ENCODE measurements at places on chromosomes 7 and 10. TPM values are rescaled to one million over a fixed set of nuclear protein-coding genes. Genes with fewer than 3 reads are reported as not detected.

PTPRE gene
- total RNA-seq: 19.0 TPM

TSC22D4 gene
- total RNA-seq: 161 TPM

LSM8 gene
- total RNA-seq: 32.9 TPM

EEPD1 gene
- 9.0 TPM for total RNA-seq

C10orf53 gene
- not detected for total RNA-seq

CYCS gene
- 22.2 TPM for total RNA-seq

DNA sequence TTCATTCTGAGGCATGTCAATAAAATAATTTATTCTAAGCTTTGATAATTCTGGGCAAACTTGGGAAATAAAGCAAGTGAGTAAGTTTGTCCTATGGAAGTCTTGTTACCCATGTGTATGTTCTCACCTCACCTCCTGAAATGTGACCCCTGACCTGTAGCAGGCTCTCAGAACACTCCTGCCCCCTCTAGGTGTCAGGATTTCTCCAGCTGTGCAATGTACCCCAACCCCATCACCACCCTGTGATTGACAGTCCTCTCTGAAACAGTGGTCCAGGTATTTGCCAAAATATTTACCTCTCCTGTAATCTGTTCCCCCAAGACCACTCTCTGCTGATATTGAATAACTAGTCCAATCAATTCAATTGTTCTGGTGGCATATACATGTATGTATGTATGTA, 122.6 kb upstream of the PTER start:
- H3K27me3 ChIP-seq: no peaks in the 10 kb centered on the region
- no peaks in the 10 kb centered on the region for H3K4me1 ChIP-seq
- H3K27ac ChIP-seq: no peak overlapping the region
- no peak for DNase-seq

DNA sequence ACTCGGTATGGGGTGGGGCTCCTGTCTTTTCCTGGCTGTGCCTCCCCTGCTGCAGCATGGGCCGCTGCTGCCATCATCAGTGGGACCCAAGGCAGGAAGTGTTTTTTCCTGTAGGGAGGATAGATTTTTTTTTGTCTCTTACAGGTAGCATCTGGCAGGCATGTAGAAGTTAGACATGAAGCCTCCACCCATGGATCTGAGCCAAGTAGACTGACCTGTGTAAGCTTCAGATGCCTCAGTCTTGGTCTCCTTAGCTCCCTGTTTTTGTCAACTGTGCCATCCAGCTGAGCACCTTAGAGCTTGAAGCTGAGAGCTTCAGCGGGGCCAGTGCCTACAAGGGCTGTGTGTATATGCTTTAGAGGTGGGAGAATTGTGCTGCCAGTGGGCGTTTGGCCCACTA, 93.5 kb downstream of the AUTS2 start:
- H3K27me3 ChIP-seq: no peaks in the 10 kb centered on the region
- DNase-seq: no peak
- H3K27ac ChIP-seq: no peak overlapping the region
- H3K4me1 ChIP-seq: no peaks in the 10 kb centered on the region
- no peaks in the 10 kb centered on the region for H3K36me3 ChIP-seq

- H3K27ac ChIP-seq: peak overlapping the region; percentile 22
- no peaks in the 10 kb centered on the region for H3K36me3 ChIP-seq
- no peak overlapping the region for H3K4me3 ChIP-seq
- H3K27me3 ChIP-seq: no peaks in the 10 kb centered on the region
- DNase-seq: no peak
- H3K4me1 ChIP-seq: no peaks in the 10 kb centered on the region
Observed at GRCh38 chr10:122331100-122331499, 43.4 kb upstream of the PLEKHA1 start.

DNA sequence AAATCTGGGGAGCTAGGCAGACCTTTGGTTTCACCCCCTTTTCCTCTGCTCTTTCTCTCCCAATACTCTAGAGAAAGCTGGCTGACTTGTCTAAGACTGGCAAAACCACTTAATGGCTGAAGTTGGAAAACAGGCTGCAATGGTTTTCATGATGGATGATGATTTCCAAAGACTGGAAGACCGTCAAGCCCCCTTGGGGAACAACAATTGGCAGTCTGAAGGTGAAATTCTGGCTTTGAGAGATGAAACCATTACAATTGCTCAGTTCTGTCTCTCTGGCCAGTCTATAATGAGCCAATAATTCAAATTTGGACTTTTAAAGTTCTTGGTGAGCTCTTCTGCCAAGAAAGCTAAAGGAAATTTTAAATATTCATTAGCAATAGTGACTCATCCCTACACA, 680.5 kb downstream of the PARD3 start:
- H3K27ac ChIP-seq: no peak overlapping the region
- no peaks in the 10 kb centered on the region for H3K27me3 ChIP-seq
- no peaks in the 10 kb centered on the region for H3K36me3 ChIP-seq
- H3K4me1 ChIP-seq: no peaks in the 10 kb centered on the region

DNA sequence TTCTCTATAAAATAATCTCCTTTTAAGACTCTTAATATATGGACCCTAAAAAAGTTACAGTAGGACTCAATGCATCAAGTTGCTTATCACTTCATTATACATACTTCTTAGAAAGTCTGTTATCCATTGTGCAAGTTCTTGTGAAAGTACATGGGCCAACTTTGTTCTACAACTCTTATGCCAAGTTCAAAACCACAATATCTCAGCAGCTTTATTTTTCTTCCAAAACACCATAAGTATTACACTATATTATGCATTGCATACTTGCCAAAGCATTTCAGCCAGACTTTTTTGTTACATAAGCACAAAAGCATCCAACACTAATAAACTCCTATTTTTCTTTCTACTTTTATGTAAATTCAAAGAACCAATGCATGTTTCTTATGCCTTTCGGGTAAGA, 94.4 kb downstream of the AHR start:
- DNase-seq: no peak
- H3K4me3 ChIP-seq: no peak overlapping the region
- H3K27ac ChIP-seq: no peak overlapping the region
- no peaks in the 10 kb centered on the region for H3K4me1 ChIP-seq
- H3K36me3 ChIP-seq: no peaks in the 10 kb centered on the region

DNA sequence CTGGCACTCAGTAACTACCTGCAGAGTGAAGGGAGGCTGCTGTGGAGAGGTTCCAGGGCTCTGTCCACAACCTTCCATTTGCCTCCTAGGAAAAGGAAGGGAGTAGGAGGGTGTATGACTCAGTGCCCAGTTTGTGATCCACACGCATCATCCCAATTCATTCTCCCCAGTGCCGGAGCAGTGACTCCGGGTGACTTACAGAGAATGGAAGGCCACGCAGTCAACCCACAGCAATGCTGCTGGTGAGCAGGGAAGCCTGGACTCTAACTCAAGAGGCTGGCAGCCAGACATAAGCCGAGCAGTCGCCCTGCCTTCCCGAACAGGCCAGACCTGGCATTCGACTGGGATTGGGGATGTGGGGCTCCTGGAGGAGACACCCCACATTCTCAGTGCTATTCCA, 139.9 kb downstream of the SH3PXD2A start:
- H3K27me3 ChIP-seq: no peaks in the 10 kb centered on the region
- no peak overlapping the region for H3K4me3 ChIP-seq
- DNase-seq: no peak
- peaks cover 19% of the 10 kb centered on the region for H3K4me1 ChIP-seq
- no peaks in the 10 kb centered on the region for H3K36me3 ChIP-seq

GRCh38 chr10:88127269-88127668, 263.8 kb downstream of the PTEN start:
- H3K27me3 ChIP-seq: no peaks in the 10 kb centered on the region
- no peaks in the 10 kb centered on the region for H3K36me3 ChIP-seq
- DNase-seq: no peak
- no peaks in the 10 kb centered on the region for H3K4me1 ChIP-seq
- H3K4me3 ChIP-seq: no peak overlapping the region

DNA sequence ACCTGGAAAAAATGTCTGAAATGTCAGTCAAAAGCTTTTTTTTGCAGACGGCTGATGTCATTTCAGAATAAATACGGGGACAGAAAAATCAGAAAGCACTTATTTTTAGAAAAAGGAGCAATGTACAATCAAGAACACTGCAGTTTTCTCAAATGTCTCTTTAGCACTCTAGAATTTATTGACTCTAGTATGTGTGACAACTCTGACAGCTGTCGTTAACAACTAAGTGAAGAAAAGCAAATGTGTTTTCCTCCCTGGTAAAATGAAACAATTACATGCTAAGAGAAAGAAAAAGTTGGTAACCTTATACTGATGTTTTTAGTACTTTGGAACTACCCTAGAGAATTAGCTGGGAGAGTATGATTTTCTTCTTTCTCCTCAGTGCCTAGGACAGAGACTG, 497.4 kb downstream of the GRM8 start:
- H3K27me3 ChIP-seq: no peaks in the 10 kb centered on the region
- H3K27ac ChIP-seq: no peak overlapping the region
- H3K4me1 ChIP-seq: no peaks in the 10 kb centered on the region
- no peak overlapping the region for H3K4me3 ChIP-seq

- H3K4me1 ChIP-seq: no peaks in the 10 kb centered on the region
- H3K27me3 ChIP-seq: no peaks in the 10 kb centered on the region
- H3K36me3 ChIP-seq: no peaks in the 10 kb centered on the region
- no peak overlapping the region for H3K4me3 ChIP-seq
- DNase-seq: no peak
Observed at GRCh38 chr7:28155964-28156363, 24.6 kb downstream of the JAZF1 start.

DNA sequence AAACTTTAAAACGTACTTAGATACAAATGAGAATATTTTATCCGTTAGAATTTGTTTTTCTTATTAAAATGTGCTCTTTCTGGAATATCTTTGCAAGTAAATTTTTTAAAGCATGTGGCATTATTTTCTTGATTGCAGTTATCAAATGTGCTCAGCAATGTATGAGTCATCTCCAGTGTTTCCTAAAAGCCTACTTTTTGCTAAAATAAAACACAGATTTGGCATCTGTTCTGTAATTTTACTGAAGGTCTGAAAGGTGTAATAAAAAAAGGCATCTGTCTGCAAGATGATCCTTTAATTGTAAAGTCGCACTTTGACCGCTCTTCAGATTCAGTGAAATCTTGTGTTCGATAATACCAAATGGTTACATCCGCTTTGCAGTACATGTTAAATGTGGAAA, 3.4 kb downstream of the GNAT3 start:
- no peaks in the 10 kb centered on the region for H3K27me3 ChIP-seq
- no peaks in the 10 kb centered on the region for H3K4me1 ChIP-seq
- H3K27ac ChIP-seq: no peak overlapping the region

DNA sequence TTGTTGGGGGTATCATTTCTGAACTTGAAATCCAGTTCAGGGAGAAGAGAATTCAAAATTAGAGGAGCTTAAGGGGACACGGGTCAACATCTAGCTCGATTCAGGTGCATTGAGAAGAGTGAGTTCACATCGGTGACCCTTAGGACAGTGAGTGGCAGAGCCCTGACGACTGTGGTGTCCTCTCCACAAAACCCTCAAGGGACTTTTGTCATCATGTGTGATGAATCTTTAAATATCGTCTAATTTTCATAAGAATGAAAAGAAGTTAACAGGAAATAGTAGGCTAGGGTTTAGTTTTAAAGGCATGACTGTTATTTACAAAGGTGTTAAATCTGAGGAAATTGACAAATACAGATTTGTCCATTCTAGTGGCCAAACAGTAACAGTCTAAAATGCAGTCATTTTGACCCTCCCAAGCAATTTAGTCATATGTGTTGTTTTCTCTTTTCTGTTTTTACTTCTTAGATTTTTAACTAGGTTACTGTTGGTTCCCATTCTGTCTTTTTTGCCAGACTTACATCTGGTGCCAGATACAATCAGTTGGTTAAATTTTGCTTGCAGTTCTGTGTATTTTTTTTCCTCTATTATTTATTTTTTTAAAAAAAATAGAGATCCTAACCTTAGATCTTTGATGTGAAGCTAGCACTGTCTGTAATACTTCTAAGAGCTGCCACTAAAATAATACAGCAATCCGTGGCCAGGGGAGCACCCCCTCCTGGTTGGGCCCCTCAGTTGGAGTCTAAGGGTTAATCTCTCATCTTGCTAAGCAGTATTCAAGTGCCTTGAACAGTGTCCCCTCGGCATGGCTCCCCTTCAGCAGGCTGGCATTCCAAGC, 34.9 kb upstream of the SH2B2 start:
- no peak overlapping the region for H3K27ac ChIP-seq
- H3K36me3 ChIP-seq: peaks cover 48% of the 10 kb centered on the region
- no peak overlapping the region for H3K4me3 ChIP-seq
- DNase-seq: no peak
- H3K4me1 ChIP-seq: no peaks in the 10 kb centered on the region

- H3K4me1 ChIP-seq: peaks cover 9% of the 10 kb centered on the region
- no peaks in the 10 kb centered on the region for H3K36me3 ChIP-seq
- H3K4me3 ChIP-seq: peak overlapping the region; percentile 54
- no peak overlapping the region for H3K27ac ChIP-seq
Observed at GRCh38 chr7:44962483-44963251, 16.1 kb downstream of the MYO1G start.

DNA sequence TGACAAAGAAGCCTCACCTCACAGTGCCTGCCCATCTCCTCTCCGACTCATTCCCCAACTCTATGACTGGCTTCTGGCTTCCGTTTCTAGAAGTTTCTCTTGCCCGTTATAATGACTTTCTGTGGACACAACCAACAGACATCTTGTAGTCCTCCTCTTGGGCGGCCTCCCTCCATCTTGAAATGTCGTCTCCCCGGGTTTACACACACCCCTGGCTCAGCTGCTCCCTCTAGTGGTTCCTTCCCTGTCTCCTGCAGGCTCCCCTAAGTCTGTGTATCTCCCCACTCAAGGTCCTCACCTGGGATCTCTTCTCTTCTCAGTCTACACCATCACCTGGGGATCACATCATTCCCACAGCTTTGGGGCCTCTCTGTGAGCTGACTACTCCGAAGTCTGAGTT, 123.4 kb upstream of the NEBL start:
- no peaks in the 10 kb centered on the region for H3K4me1 ChIP-seq
- DNase-seq: no peak
- no peaks in the 10 kb centered on the region for H3K36me3 ChIP-seq

- H3K4me3 ChIP-seq: no peak overlapping the region
- no peaks in the 10 kb centered on the region for H3K36me3 ChIP-seq
- H3K27ac ChIP-seq: no peak overlapping the region
- no peaks in the 10 kb centered on the region for H3K27me3 ChIP-seq
- H3K4me1 ChIP-seq: no peaks in the 10 kb centered on the region
Observed at GRCh38 chr10:132272231-132272971, 35.3 kb downstream of the STK32C start.

DNA sequence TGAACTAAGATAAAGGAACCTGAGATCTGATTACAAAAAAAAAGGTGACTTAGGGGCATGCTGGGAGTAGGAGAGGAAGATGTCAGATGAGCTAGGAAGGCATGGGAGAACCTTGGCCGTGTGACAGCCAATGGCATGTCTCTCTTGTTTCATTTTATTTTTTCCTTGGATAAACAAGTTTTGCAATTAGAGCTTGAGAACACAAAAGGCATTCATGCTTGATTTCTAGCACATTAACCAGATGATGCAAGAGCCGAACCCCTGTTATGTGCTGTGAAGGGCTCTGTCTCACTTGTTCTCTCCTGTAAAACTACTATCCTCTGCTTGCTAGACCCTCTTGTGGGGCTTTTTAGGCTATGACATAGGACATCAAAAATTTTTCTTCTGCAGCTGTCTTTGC, 134.3 kb upstream of the ASAH2 start:
- H3K36me3 ChIP-seq: no peaks in the 10 kb centered on the region
- peak; percentile 65 for DNase-seq
- H3K27me3 ChIP-seq: no peaks in the 10 kb centered on the region
- H3K4me3 ChIP-seq: no peak overlapping the region
- peaks cover 94% of the 10 kb centered on the region for H3K4me1 ChIP-seq

GRCh38 chr7:151113344-151114150, 27.3 kb downstream of the AGAP3 start:
- DNase-seq: no peak
- peaks cover 10% of the 10 kb centered on the region for H3K4me1 ChIP-seq
- H3K36me3 ChIP-seq: no peaks in the 10 kb centered on the region
- no peak overlapping the region for H3K27ac ChIP-seq
- H3K27me3 ChIP-seq: no peaks in the 10 kb centered on the region
- no peak overlapping the region for H3K4me3 ChIP-seq

All from tibial nerve (tissue), 4 donors.